ENCODE measurements at places on chromosomes 16 and 17.
A peak's percentile ranks its signal among the peaks of the same experiment; 100 is the strongest.

GRCh38 chr17:59310263-59310920 is 21.1 kb upstream of the YPEL2 start:
- DNase-seq = no peak

DNA sequence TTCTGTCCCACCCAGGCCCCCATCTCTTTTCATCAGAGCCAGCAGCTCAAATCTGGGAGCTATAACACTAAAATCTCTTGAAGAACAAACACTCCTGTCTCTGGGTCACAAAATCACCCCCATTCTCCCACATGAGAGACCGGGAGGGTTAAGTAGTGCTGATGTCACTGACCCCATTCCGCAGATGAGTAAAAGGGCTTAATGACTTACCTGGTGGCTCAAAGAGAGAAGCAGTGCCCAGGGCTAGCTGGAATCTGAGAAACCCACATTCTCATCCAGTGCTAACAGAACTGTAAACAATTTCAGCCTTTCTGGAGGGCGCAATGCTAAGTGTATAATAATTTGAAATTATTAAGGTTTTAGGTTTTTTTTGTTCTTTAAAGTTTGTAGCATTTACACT is 26.3 kb upstream of the LHX1 start:
- DNase-seq = no peak

- DNase-seq = no peak
These were observed 38.2 kb upstream of the GNG13 start for GRCh38 chr16:838741-839140.

- DNase-seq = no peak
These were observed 133.7 kb upstream of the SEC14L1 start for GRCh38 chr17:77006971-77007649.

- DNase-seq = peak; percentile 75
These were observed at the start of gene VEZF1 for GRCh38 chr17:57987581-57988300. TSS of gene VEZF1 (minus strand) at chr17:57988254. CDS start at chr17:57988111, 143 bp downstream.

GRCh38 chr17:74960570-74961342 is 11.8 kb downstream of the HID1 start:
- DNase-seq = peak; percentile 25

DNA sequence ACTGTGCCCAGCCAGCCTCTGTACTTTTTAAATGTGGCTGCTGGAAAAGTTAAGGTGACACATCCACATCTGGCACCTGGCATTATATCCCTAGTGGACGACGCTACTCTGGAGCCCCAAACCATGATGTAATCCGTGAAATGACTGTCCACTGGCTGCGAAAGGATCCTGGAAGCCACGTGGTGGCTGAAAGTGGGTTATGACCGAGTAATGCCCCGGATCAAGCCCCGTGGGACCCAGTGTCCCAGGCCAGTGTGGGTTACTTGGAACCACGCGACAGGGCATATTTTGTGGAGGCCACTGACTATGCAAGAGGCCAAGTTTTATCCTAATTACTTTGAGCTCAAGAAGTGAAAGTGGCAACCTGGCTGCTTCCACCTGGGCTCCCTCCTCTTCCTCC is 79.6 kb downstream of the PGS1 start:
- no peak for DNase-seq

GRCh38 chr16:84574191-84574590 is 43.7 kb downstream of the COTL1 start:
- no peak for DNase-seq

GRCh38 chr17:72287586-72287985 is 166.8 kb downstream of the SOX9 start:
- DNase-seq = peak; percentile 5

GRCh38 chr16:11217651-11218603 is 38.1 kb downstream of the SOCS1 start:
- DNase-seq = no peak

DNA sequence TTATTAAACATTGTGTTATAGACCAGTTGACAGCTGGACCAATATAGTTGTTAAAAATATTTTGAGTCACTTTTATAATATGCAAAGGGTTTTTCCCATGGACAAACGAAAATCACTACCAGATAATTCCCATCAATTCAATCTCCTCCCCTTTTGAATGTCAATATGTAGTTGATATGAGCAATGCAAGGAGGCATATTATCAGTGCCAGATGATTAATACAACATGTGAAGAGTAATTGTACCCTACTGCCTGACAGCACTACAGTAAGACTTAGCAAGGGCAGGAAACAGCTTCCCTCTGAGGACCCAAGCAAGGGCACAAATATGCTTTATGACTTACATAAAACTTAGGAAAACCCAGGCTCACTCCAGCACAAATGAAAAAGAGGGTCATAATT is 17.3 kb downstream of the KANSL1 start:
- peak; percentile 68 for DNase-seq

- DNase-seq = no peak
These were observed 28.8 kb downstream of the GINS3 start for GRCh38 chr16:58421059-58421458.

GRCh38 chr17:57588086-57588485 is 157.0 kb downstream of the CCDC182 start:
- DNase-seq = peak; percentile 37

DNA sequence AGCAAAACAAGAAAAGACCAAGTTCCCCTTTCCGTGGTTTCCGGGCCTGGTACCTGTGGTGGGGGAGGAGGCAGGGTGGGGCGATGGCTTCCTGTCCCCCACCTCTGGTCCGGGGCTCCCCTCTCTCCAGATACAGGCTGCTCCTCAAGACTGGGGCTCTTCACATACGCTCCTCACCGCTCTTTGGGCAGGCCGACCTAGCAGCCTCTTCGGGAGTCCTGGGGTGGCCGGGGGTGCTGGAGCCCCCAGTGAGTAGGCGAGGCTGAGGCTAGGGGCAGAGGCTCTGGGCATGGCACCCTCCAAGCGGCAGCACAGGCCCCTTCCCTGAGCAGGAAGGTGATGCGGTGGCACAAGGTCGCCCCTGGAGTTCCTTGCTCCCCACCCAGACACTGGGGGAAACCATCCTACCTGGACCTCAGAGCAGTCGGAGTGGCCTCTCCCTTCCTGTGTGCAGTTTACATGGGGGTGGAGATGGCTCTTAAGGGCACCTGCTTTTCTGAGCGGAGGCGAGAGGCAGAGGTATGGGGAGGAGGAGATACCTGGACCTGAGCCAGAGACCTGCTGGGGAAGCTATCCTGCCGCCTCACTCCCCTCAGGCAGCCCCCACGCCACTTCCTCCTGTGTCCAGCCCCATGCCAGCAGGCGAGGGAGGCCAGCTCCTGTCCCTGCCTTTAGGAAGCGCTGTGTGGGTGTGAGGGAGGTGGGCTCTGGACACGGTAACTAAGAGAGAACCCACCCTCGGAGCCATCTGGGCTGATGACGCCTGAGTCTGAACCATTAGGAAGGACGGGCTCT is 891 bp downstream of the CORO1A start:
- DNase-seq = no peak

DNA sequence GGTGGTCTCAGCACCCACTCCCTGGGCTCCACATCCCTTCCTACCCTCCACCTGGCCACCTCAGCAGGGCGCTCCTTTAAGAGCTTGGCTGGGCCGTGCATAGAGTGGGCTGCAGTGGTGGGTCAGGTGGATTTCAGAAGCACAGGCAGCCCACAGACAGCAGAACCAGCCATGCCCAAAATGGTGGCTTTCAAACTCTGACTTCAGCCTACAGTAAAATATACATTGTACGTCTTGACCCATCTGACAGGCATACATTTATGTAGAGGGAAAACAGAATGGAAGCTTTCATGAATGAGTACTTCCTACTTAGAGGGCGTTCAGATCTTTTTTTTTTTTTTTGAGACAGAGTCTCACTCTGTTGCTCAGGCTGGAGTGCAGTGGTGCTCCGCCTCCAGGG is 26.0 kb upstream of the LASP1NB start:
- DNase-seq = no peak

- DNase-seq = no peak
These were observed 77.8 kb upstream of the NOL11 start for GRCh38 chr17:67639979-67640378.

DNA sequence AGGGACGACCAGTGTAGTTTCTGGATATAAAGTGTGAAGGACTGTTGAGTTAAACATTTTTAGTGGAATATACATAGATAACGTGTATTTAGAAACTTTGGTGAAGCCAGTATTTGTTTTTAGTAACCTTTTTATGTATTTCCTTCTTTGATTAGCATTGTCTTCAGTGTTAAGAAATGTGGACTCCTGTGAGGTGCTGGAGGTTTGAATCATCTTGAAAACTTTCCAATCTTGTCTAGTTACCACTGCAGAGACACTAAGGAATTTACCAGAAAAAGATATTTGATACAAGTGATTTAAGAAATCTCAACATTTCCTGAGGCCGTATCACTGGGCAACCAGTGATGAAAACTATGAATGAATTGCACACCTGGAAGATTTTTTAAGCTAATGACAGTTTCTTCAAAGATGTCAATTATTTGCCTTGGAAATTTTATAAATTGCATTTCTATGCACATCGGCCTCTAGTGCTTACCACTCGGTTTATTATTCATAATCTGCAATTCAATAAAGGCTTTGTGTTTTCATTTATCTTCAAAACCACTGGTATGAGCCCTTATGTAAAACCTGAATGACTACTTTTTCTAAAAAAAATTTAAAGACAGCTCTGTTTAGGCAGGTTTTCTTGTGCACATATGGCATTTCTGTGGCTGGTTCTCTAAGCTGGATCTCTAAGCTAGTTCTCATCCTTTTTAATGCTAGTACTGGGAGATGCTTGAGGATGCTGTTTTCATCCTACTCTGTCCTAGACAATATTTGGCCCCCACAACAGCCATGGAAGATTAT is 31.4 kb upstream of the ADCY7 start:
- DNase-seq = peak; percentile 67

GRCh38 chr17:65548269-65548969 is 13.0 kb downstream of the AXIN2 start:
- DNase-seq = no peak

DNA sequence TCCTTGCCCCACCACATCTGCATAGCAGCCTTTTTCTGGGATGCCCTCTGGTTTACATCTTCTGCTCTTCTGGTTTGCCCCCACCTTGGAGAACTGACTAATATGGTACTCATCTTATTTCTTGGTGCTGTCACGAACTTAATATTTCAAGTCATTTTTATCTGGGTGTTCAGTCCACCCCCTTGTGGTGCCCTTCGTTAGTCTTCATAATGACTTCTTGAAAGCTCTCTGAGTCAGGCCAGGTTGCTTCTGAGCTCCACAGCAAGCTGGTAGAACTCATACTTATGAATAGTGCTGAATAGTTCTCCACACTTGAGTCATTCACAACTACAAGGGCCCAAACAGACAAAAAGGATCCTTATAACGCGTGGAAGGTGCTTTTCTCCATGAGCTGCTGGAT is 35.8 kb upstream of the TEKT3 start:
- DNase-seq = peak; percentile 82

- DNase-seq = peak; percentile 70
These were observed 410.9 kb upstream of the SOX9 start for GRCh38 chr17:71709946-71710345.

GRCh38 chr17:39761861-39762496 is 24.2 kb downstream of the GRB7 start:
- DNase-seq = no peak

DNA sequence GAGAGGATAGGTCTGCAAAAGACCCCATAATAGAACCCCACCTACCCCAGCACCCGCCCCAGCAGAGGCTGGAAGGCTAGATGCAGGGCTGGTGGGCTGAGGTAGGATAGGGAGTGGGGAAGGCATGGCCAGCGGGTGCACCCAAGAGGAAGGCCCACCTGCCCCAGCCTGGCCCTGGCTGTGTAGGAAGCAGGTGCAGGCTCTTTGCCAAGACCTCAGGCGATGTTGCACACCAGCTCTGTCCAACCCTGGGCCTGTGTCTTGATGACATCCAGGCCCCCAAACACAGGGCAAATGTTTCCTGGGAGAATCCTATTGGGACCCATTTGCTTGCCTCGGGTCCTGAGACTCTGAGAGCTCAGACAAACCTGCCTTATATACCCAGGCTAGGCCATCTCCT is 12.2 kb downstream of the UNC119 start:
- no peak for DNase-seq

DNA sequence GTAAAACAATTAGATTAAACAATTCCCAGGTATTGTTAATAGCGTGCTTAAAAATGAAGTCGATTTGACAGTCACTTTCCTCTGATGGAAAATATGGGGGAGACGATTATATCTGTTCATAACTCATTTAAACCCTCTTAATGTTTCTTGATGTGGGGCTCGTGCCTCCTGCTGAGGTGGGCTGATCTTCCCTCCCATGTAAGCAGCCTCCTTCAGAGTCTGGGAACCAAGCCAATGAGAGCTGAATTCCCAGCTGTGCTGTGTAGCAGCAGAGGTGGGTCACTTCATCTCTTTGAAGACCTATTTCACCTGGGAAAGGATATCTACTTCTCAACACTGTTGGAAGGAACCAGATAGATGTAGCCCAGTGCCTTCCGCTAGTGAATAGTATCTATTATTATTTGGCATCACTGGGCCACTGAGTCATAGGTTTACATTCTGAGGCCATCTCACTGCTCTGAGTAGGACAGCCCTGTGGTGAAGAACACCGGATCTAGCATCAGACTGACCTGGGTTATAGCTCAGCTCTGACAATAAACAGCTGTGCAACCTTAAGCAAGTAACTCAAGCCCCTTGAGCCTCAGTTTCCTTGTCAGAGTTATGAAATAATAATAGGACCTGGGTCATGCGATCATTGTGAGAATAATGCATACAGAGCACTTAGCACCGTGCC is 85.3 kb upstream of the C16orf82 start:
- DNase-seq = peak; percentile 79

GRCh38 chr17:81977211-81977808 is at the start of gene ASPSCR1:
TSS of gene ASPSCR1 (plus strand) at chr17:81977629. CDS start at chr17:81977647, 18 bp downstream.
- DNase-seq = peak; percentile 90

- peak; percentile 68 for DNase-seq
These were observed 20.3 kb downstream of the COPRS start for GRCh38 chr17:31838636-31839225.

DNA sequence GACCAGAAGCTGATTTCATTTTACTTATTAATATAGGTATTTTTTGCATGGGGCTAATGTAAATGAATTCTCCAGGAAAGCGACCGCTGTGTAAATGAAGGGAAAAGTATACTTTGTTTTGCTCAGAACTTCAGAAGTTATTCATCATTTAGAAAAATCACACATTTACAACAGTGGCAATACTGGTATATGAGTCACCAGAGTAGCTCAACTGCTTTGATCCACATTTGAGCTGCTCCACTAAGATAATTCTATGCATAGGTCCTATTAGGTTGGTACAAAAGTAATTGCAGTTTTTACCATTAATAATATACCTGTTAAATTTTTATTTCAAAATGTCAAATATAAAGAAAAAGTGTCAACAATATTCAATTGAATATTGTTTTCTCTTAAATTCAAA is 22.9 kb upstream of the DYNLRB2 start:
- DNase-seq = no peak

GRCh38 chr16:89355686-89356085 is 134.7 kb downstream of the ANKRD11 start:
- no peak for DNase-seq
